ENCODE measurements at places on chromosomes 16 and 17.

GRCh38 chr17:82244413-82245133 lies 15.7 kb downstream of the SLC16A3 start:
- no peak for DNase-seq

DNA sequence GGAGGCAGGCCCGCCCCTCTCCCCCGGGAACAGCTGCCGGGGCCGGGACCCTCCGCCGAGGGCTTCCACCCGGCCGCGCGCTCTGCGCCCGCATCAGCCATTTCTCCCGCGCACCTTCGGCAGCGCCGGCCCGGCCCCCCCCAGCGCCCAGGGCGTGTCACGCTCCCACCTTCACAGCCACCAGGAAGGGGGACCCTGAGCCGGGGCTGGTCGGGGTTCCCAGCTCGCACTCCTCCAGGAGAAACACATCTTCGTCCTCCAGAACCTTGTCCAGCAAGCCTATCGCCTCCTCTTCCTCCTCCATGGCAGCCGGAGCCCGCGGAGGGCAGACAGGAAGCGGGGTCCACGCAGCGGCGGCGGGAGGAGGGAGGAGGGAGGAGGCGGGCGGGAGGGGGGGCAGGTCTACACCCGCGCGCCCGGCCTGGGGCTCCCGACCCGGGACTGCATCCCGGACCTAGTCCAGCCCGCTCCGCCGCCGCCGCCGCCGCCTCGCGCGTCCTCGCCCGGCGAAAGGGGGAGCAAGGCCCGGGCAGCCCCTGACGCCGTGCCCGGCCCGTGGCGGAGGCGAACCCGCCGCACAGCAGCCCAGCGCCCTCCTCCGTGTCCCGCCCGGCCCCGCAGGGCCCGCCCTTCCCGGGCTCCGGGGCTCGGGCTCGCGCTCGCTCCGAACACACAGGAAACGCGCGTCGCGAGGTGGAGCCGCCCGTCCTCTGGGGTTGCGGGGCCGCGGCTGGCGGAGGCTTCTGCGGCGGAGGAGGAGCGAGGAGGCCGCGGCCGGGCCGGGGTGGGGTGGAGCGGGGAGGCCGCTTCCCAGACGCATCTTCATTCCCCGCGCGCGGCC lies 70.8 kb downstream of the ABR start:
- peak; percentile 73 for DNase-seq

- peak; percentile 43 for DNase-seq
These were observed 55.0 kb upstream of the GSE1 start for GRCh38 chr16:85557971-85558657.

GRCh38 chr17:72535346-72535745 lies 414.5 kb downstream of the SOX9 start:
- DNase-seq: no peak

- peak; percentile 79 for DNase-seq
These were observed 21.8 kb upstream of the ASGR2 start for GRCh38 chr17:7136266-7136877.

DNA sequence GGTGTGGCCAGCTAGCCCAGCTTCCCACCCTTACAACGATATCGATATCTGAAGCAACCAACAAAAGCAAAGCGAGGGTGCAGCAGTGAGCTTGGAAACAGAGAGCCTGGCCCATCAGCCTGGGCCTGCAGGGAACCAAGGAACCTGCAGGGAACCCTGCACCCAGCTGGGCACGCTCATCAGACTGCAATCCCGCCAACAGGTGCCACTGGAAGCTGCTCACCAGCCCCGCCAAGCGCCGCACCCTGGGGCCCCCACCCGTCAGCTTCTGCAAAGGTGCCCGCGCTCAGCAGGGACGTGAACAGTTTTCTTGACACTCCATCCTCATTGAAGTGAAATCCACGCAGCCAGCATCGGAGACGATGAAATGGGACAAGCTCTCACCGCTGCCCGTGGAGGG lies 250.7 kb downstream of the RBFOX3 start:
- no peak for DNase-seq
